ENCODE measurements at places on chromosomes 12 and 14. TPM values are rescaled to one million over a fixed set of nuclear protein-coding genes. Genes with fewer than 3 reads are reported as not detected.

SYNDIG1L gene
- total RNA-seq = 0.14 TPM

SIX1 gene
- 11.2 TPM for total RNA-seq

TSHR gene
- total RNA-seq = not detected

OR6J1 gene
- not detected for total RNA-seq

CCDC196 gene
- total RNA-seq = not detected

NAA30 gene
- total RNA-seq = 29.4 TPM

KRT75 gene
- total RNA-seq = 0.78 TPM

MANSC1 gene
- 1.2 TPM for total RNA-seq

PDZRN4 gene
- total RNA-seq = not detected

SAV1 gene
- total RNA-seq = 41.1 TPM

All from nasal cavity respiratory epithelium epithelial cell of viscerocranial mucosa (primary cell).